AG04449 (cell line): ENCODE measurements at places on chromosomes 2 and 18.

- DNase-seq = no peak
Observed at GRCh38 chr2:96108541-96109360, 7.6 kb downstream of the ADRA2B start.

GRCh38 chr2:101732199-101732598 is 34.7 kb downstream of the MAP4K4 start:
- DNase-seq = no peak

GRCh38 chr2:164205347-164205746 is 415.9 kb downstream of the GRB14 start:
- DNase-seq = peak; percentile 55

GRCh38 chr2:128323555-128323931 is 4.9 kb upstream of the HS6ST1 start:
- DNase-seq = no peak
